Stimulated activated naive CD4-positive, alpha-beta T cell treated with Interleukin-2 at 50 U/mL for 16 hours (primary cell): ENCODE measurements at places on chromosomes 4 and X.

- DNase-seq: no peak
Observed at GRCh38 chr4:25356068-25356467, 21.0 kb upstream of the ANAPC4 start.

DNA sequence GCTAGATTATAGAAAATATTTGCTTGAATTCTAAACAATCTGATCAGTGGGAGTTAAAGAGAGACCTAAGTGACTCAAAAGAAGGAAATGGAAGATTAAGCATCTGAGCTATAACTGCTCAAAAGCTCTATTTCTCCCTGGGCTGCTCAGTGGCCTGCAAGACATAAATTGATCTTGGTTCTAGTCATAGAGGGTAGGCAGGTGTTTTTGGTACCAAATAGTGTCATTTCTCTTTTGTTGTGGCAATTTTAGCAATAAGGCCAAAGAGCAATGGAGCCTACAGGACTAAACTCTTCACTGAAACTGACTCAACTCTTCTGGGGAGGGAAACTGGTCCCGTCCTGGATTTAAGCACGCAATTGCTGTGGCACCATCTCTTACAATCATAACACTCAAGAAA is 33.9 kb upstream of the BMP2K start:
- no peak for DNase-seq

DNA sequence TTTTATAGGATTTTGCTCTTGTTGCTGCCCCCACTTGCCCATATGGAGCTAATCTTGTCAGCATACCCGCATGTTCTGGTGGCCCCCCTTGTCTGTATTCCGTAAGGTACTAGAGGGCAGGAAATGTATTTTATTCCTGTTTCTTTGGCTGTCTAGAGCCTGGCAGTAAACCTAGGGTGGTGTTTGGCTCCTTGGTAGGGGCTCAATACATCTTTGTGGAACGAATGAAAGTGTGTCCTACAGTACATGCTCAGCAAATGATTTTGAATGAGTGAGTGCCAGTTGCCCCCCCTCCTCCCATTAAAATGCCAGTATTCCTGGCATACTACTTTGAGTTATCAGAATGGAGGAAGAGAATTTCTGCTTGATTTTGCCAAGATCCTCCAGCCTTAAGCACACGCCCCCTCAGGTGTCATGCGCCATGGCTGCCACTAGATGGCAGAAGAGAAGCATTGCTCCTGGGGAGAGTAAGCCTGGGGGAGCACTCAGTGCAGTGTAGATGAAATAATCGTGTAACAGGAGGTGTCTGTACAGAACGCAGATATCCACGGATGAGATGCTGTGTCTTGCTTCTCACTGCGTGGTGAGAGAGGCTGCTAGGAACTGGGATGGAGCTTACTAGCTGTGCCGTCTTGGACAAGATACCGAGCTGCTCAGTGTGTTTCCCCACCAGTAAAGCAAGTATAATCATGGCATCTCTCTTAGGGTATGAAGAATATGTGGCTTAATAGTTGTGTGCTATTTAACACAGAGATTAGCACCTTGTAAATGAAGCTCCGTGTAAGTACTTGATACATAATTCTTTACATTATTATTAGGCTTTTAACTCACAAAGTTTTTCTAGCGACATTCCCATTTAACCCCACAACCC is 17.2 kb upstream of the RNF212 start:
- peak; percentile 54 for DNase-seq

GRCh38 chr4:160848901-160849760 is 1314.7 kb downstream of the FSTL5 start:
- no peak for DNase-seq

DNA sequence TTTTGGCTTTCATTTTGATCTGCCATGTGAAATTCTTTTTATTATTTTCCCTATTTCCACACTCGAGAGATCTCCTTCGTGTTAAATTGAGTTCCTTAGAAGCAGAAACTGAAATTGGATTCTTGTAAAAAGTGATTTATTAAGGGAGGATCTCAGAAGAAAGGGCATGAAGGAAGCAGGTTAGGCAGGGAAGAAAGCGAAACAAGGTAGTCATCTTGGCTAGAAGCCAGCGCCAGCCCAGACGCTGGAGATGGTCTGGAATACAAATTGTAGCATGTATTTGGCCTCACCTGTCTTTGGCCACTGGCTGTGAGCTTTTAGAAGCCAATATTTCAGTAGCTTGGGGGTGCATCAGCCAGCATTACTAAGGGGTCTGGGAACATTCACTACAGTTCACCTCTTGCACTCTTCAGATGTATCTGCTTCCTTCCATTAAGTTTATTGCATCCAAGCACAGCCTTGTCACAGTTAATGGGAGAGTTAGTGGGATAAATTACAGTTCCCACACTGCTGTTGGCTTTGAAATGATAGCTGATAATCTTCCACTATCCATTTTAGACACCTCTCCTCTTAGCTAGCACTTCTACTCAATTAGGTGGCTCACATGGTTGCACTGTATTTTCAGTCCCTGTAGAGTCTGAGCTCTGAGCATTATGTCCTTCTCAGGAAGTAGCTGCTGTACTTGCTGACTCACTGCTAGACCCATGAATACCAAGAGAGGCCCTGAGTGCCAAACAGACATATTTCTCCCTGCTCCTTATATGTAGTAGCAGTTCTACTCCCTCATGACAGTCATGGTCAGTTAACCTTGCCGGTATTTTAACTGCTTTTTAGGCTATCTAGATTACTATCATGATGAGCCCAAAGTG is 14.6 kb downstream of the GRXCR1 start:
- DNase-seq: no peak
